ENCODE measurements at places on chromosomes 12 and 14.

DNA sequence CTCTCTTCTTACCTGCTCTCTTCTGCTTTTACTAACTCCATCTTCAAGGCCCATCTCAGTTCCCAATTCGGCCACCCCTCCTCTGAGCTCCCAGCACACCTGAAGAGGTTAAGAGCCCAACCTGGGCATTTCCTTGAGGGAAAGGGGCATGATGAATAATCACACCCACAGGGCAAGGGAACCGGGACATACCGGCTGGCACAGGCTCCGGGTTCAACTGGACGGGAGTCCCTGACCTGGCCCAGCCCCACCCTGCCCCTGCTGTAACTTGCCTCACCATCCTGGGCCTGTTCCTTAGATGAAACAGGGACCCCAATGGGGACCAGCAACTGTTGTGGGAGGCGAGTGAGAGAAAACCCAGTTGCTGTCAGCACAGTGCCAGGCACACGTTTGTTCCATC is 8.5 kb downstream of the CCDC85C start:
- no peak for DNase-seq

DNA sequence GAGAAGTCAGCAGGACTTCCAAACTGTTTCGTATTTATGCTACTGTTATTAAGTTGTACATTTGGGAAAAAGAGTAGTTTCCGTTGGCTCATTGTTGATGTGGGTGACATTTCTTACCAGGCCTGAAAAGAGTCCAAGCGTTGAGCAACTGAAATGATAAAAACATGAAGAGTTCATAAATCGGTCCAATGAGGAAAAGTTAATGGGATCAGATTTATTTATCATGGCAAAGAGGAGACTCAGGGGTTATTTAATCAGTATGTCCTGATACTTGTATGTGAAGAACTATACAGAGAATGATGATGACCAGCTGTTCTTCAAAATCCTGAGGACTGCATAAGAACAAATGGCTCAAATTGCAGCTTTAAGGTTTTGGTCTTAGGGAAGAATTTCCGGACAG is 7.7 kb downstream of the VRK1 start:
- DNase-seq, result no peak

- DNase-seq, result no peak
These were observed 111.2 kb downstream of the CAPZA3 start for GRCh38 chr12:18849080-18849479.

DNA sequence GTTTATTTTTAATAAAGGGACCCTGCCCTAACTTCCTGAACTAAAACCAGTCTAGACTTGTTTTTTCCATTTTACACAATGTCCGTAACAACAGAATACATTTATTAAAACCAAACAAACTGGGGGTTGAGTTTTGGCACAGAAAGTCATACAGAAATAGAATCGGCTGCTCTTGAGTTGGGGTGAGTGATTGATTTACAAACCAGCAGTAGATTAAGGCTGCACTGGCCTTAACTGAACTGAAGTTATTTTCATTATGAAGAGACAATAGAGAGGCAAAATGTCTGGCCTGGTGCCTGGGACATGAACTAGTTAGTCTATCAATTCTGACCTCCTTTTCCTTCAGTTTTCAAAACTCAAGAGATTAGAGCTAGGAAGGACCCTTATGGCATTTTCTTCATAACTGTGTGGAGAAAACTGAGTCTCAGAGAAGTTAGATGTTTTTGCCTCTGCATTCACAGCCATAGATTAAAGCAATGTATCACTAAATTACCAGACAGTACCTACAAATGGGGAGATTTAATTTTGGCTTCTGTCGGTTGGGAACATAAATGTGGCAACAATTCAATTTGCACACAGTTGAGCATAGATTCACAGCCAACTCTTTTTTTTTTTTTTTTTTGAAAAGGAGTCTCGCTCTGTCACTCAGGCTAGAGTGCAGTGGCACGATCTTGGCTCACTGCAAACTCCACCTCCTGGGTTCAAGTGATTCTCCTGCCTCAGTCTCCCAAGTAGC is 19.8 kb upstream of the MGP start:
- DNase-seq, result no peak

DNA sequence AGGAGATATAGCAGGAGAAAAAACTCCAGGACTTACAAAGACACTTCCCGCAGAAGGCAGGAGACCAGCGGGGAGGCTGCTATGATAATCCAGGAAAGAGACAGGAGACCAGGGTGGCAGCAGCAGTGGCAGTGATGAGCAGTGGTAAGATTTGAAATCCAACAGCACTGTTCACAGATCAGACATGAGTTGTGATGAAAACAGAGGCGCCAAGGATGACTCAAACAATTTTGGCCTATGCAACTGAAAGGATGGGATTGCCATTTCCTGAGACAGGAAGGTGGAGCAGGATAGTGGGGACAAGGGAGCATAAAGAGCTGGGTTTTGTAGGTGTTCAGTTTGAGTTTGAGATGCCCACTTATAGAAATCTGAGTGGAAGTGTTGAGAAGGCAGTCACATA is 108.6 kb upstream of the DYRK2 start:
- DNase-seq, result no peak
